ENCODE measurements at places on chromosomes 5 and 9.

DNA sequence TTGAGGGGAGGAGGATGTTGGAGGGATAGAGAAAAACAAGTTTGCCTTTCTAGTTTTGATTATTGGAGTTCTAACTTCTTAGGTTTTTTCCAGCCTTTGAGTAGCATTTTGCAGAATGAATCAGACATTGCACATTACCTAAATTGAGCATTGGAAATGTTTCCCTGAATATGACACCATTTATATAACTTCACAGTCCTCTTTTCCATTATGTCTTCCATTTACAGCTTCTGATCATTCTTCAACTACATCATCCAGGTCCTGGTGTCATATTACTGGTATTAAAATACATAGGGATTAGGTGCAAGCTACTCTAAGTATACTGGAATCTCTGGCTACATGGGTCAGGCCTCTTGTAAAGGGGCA lies 286.1 kb downstream of the ARHGAP26 start:
- DNase-seq: no peak

DNA sequence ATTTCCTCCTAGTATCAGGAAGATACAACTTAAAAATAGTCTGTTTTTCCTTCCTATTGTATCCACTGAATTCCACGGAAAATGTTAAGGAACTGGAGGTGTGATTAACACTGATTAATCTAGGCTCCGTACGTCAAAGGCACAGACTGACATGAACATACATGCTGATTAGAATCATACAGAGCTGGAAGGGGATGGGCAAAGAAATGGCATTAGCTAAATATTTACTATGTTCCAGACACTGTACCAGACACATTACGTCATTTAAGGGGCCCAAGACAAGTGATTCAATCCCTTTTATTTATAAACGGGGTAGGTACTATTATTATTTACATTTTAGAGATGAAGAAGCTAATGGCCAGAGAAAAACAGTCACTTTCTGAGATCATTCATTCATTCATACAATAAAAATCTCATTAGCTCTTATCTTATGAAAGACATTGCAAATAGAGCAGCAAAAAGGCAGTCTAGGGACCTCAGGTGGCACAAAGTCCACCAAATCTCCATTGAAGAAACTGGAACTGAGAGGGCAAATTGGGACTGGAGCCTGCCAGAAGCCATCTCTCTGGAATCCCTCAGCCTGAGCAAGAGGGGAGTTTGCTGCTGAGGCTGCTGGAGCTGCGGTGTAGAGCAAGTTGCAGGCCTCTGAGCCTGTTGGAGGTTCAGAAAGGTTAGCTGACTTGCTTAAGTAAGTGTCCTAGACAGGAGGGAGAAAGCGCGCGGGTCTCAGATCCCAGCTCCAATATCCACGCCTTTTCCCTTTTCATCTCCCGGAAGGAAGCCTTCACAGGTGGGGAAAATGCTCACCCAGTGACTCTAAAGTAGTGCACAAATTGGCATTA lies 1.6 kb upstream of the TGFBR1 start:
- DNase-seq: no peak

GRCh38 chr9:129333617-129334104 lies 155.6 kb upstream of the IER5L start:
- no peak for DNase-seq

DNA sequence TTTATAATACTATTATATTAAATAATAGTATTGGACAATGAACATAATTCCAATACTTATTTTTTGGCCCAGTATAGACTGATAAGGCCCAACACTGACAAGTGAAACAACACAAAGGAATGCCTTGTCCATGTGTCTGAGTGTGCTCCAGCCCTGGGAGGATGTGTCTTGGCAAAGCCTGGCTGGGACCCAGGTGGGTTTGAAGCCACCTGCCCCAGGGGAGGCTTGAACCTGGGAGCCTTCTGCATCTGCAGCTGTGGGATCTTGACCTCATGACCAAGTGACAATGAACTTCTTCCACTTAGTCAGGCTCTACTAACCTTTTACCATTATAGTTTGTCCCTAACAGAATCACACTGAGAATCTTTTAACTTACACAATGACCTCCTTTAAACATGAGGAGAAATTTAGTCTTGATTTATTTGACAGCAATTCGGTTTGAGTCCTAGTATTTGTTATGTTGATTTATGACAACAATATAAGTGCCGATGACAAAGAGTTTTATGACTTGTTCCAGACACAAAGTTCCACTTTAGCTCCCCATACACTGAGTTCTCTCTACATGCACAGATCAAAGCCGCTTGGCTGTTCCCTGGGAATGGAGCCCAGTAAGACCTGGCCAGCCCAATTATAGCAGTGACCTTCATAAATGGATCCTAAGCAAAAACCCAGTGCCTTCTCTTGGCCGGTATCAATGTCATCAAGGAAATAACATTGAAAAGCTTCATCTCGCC lies 294.5 kb downstream of the CTNND2 start:
- no peak for DNase-seq

GRCh38 chr9:35042081-35042604 lies 30.3 kb downstream of the VCP start:
- no peak for DNase-seq

GRCh38 chr9:69919461-69920061 lies 98.9 kb downstream of the CFAP95 start:
- peak; percentile 35 for DNase-seq

DNA sequence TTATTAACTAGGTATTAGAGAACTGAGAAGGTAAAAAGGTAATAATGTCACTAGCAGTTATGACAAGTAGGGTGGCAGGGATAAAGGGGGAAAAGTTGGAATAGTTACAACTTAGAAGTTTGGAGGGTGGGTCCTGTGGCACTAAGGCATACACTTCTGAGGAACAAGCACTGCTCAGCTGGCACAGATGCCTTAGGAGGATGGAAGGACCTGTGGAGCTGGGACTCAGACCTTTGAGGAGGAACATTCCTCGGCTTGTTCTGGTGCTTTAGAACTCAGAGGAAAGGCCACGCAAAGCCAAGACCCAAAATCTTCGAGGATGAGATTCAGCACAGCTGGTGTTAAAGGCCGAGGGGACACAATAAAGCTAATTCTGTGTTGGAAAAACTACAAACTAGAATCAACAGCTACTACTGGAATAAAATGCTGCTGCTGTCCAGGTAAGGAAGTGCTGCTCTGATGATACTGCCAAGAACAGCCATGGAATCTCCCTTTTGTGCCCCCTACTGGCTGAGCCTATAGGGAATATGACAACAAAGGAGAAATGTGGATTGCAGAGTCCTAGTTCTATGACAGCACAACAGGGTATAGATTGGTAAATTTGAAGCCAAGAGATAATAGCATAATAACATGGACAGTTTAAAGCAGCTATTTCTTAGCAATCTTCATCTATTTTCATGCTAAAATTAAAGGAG lies 126.7 kb downstream of the SLC25A46 start:
- no peak for DNase-seq

DNA sequence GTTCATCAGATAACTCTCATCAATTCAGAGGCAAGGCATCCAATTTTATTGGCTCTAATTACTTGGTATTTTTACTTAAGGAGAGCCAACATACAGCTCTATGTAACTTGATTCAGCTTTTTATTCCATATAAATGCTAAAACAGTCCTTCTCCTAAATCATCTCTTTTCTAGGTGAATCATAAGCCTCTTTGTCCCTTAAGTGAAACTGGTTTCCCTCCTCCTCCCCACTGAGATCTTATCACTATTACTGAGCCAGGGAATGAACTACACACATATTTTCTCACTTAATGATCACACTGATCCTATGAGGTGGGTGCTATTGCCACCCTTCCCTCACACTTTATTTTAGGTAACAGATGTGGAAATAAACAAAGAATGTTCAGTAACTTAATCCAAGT lies 1143.8 kb downstream of the MAT2B start:
- DNase-seq: no peak

- peak; percentile 4 for DNase-seq
These were observed 461.5 kb downstream of the ANXA1 start for GRCh38 chr9:73613092-73613701.

DNA sequence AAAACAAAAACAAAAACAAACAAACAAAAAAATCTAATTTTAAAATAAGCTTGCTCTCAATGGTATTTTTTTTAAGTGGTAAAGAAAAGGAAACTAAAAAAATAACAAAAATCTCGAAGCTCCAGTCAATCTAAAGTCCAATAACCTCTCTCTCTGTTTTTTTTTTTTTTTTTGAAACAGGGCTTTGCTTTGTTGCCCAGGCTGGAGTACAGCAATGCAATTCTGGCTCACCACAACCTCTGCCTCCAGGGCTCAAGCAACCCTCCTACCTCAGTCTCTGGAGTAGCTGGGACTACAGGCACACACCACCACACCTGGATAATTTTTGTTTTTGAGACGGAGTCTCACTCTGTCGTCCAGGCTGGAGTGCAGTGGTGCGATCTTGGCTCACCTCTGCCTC lies 25.9 kb upstream of the GLDC start:
- DNase-seq: no peak

GRCh38 chr5:173615884-173616576 lies 420 bp downstream of the BOD1 start:
- peak; percentile 29 for DNase-seq

- DNase-seq: no peak
These were observed 71.9 kb downstream of the INSL6 start for GRCh38 chr9:5113523-5113922.

GRCh38 chr9:136039488-136039887 lies 55.6 kb downstream of the NACC2 start:
- DNase-seq: no peak

DNA sequence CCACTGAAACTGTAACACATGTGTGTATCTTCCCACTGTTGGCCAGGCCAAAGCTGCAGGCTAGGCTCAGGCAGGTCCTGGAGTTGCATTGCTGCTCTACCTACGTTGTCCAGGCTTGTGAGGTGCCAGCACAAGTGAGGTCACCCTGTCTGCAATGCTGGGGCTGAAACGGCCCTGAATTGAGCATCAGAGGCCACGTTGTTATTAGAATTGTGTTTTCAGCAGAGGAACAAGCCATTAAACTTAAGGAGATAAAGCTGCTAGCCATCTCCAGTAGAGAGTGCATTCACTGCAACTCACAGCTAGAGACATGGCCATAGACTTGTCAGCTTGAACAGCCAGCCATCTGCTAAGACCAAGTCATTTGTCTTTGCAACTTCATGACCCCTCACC lies 191.8 kb downstream of the SEMA6A start:
- no peak for DNase-seq

DNA sequence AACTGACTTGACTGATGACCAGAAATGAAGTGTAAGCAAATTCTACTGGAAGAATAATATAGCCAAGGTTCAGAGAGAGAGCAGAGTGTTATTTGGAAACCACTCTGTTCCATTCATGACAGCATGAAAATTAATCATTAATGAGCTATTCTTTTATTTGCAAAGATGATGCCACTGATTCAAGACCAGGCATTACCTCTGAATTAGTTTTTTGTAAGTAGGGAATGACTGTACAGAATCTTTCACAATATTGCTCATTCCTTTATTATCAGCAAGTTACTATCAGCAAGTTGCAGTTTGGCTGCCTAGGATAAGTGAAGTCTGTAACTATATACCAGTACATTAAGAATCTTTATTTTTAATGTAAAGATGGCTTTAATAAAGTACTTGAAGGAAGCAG lies 75.1 kb upstream of the RGMB start:
- no peak for DNase-seq

DNA sequence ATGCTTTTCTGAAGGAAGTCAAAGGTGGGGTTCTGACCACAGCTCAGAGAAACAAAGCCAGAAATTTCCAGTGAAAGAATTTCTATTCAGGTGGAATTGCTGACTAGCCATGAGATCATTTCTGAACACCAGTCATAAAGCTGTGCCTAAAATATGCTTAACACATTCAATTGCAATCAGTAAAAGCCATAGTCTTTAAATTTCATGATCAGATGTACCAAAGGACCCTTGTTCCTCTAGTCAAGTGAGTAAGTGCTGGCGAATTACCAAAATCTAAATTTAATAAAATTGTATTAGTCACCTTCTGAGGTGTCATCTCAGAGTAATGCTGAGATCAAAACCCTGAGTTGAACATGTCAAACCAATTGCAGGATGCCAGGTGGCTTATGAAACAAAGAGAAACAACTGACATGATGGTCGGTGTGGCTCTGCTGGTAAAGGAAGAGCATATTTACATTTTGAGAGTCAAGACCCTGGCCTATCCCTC lies 334.2 kb upstream of the CCNH start:
- no peak for DNase-seq

DNA sequence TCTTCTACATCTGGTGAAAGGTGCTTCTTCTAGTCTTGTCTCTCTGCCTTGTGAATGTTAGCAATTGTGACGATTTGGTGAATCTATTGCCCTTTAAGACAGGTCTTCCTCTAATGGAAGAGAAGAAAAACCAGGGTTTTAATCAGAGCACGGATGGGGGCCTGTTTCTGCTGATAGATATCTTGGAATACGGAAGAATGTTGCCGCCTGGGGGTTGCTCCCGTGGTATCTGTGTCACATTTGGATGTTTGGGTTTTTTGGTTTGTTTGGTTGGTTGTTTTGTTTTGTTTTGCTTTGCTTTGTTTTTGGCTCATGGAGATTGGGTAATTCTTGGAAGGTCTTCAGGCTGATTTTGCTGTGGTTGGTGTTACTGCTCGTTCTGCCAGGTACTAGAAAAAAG lies 9.7 kb upstream of the SLC1A3 start:
- DNase-seq: no peak

DNA sequence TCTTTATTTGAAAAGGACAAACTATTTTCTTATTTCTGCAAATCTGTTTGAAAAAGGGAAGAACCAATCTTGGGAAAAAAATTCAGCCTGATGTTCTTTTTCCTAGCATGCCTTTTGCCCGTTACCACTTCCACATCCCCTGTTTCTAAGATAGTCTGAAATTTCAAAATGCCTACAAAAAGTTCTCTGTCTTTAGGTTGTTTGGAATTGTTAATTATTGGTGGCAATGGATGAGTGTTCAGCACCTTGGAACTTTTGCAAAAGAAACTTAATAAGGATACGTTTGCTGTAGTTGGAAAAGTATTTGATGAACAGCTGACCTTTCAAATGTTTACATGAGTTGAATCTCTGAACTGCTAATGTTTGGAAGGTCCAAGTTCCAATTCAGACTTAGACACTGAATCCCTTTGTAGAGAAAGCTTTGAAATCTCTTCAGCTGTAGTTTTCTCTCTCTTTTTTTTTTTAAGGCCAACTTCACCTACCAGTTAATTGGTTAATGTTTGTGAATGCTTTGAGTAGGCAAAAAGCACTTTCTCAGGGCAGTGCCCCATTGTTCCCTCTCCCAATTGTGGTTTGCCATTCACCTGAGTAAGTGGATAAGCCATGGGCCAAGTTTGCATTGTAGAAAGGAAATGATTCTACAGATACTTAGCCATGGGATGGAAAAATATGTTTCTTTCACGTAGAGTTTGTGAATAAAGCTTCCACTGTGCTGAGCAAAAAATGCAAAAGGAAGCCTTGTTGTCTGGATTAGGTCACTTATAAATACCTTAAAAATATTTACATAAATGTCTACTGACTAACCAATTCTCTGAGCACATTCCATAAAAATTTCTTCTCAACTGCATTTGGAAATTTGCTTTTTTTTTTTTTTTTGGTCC lies 156.4 kb upstream of the ELL2 start:
- DNase-seq: no peak

- no peak for DNase-seq
These were observed 10.4 kb downstream of the EPB41L4B start for GRCh38 chr9:109310486-109310901.
